ENCODE measurements at places on chromosomes 16 and 17. TPM values are rescaled to one million over a fixed set of nuclear protein-coding genes. Genes with fewer than 3 reads are reported as not detected.

Gene RGS11
- not detected for total RNA-seq

Gene SLC12A3
- not detected for total RNA-seq

Gene EVPLL
- total RNA-seq, result not detected

Gene EFNB3
- not detected for total RNA-seq

Gene RNF222
- not detected for total RNA-seq

Gene VMO1
- not detected for total RNA-seq

Gene SPATA32
- total RNA-seq, result 0.43 TPM

Gene RSL1D1
- 242 TPM for total RNA-seq

Gene TPSB2
- not detected for total RNA-seq

Gene SLC22A31
- total RNA-seq, result 2.6 TPM

Gene CCL8
- not detected for total RNA-seq

Gene COQ7
- 14.4 TPM for total RNA-seq

Gene ASPA
- total RNA-seq, result not detected

Gene GAS2L2
- total RNA-seq, result not detected

Gene KCNAB3
- total RNA-seq, result 11.0 TPM

Gene GPR179
- not detected for total RNA-seq

Gene OVCA2
- total RNA-seq, result 35.8 TPM

Gene RAB11FIP4
- total RNA-seq, result 40.2 TPM

Gene DDX28
- 16.3 TPM for total RNA-seq

Gene NPIPA3
- 2.9 TPM for total RNA-seq

Gene GALR2
- 0.15 TPM for total RNA-seq

Gene TAC4
- not detected for total RNA-seq

Gene UBE2I
- 201 TPM for total RNA-seq

Gene MT1M
- total RNA-seq, result not detected

Gene KRTAP9-4
- not detected for total RNA-seq

Gene KRTAP9-3
- not detected for total RNA-seq

Gene RTN4RL1
- total RNA-seq, result 1.2 TPM

Gene USP36
- 79.2 TPM for total RNA-seq

Gene KIF18B
- 62.1 TPM for total RNA-seq

Gene PLEKHM1
- total RNA-seq, result 47.9 TPM

Gene TRAP1
- 94.0 TPM for total RNA-seq

Gene ABCC11
- not detected for total RNA-seq

Gene NAGS
- 1.4 TPM for total RNA-seq

Gene NPIPB6
- 2.9 TPM for total RNA-seq

Gene CA5A
- total RNA-seq, result not detected

Gene TOM1L1
- not detected for total RNA-seq

Gene WIPF2
- total RNA-seq, result 25.5 TPM

Gene ENO3
- total RNA-seq, result 43.9 TPM

Gene PPM1E
- total RNA-seq, result not detected

Gene CCL7
- not detected for total RNA-seq

Gene G6PC1
- total RNA-seq, result not detected

Gene SMIM22
- total RNA-seq, result not detected

Gene GPR139
- total RNA-seq, result not detected

Gene AIPL1
- total RNA-seq, result not detected

Gene EPN2
- total RNA-seq, result 2.3 TPM

Gene SIRT7
- 51.5 TPM for total RNA-seq

Gene CDK5R1
- total RNA-seq, result 7.4 TPM

Gene TERB1
- not detected for total RNA-seq

Gene SLC38A8
- not detected for total RNA-seq

Gene CRHR1
- not detected for total RNA-seq

Gene GAA
- 17.1 TPM for total RNA-seq

Gene SPATA22
- not detected for total RNA-seq

Gene SEPTIN12
- not detected for total RNA-seq

Gene TELO2
- 58.1 TPM for total RNA-seq

Gene FAM234A
- total RNA-seq, result 29.6 TPM
